ENCODE measurements at places on chromosomes 4 and X.

- no peaks in the 10 kb centered on the region for H3K4me1 ChIP-seq
- no peak for DNase-seq
- no peaks in the 10 kb centered on the region for H3K27me3 ChIP-seq
- no peaks in the 10 kb centered on the region for H3K36me3 ChIP-seq
- no peak overlapping the region for H3K27ac ChIP-seq
- no peak overlapping the region for H3K4me3 ChIP-seq
Measured at GRCh38 chr4:40874331-40874730, 124.6 kb downstream of the NSUN7 start.

DNA sequence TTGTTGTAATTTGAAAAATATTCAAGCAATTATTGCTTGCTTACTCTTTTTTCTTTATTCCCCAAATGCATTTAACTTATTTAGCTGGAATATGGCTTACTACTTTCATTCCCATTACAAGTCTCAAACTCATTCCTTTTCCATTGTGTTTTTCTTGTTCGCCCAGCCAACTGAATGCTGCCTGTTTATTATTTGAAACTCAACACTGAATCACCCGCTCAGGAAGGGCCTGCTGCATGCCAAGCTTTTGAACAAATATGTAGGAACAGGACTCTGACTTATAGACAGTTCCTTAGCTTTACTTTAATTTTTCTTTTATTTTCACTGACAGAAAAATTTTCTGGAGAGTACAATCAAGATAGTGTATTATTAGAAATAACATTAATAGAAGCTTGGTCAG is 12.9 kb downstream of the PCDH18 start:
- H3K4me3 ChIP-seq = no peak overlapping the region
- H3K27ac ChIP-seq = no peak overlapping the region
- no peaks in the 10 kb centered on the region for H3K27me3 ChIP-seq
- DNase-seq = no peak

- H3K4me3 ChIP-seq = no peak overlapping the region
- no peaks in the 10 kb centered on the region for H3K27me3 ChIP-seq
- H3K36me3 ChIP-seq = no peaks in the 10 kb centered on the region
Measured at GRCh38 chr4:186058253-186058979, 10.5 kb upstream of the TLR3 start.

GRCh38 chr4:144583658-144584057 is 62.3 kb upstream of the HHIP start:
- DNase-seq = no peak
- no peaks in the 10 kb centered on the region for H3K27me3 ChIP-seq
- no peaks in the 10 kb centered on the region for H3K36me3 ChIP-seq
- H3K4me1 ChIP-seq = no peaks in the 10 kb centered on the region
- no peak overlapping the region for H3K4me3 ChIP-seq
- H3K27ac ChIP-seq = no peak overlapping the region

DNA sequence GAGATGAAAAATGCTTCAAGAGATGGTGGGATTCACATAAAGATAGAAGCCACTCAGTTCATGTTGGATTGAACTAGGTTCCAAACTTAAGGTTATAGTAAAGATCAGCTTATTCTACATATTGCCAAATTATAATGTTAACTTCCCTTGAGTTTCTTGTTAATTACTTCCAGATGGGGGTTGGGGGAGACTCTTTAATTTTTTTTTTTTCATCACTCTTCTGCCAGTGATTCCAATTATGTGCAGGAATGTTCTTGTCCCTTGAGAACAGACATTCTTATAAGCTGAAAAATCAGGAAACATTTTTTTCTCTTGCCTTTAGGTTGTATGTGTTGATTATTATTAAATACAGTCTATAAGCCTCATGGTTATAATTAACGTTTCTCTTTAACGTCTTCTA is 30.0 kb downstream of the MND1 start:
- no peaks in the 10 kb centered on the region for H3K27me3 ChIP-seq
- H3K27ac ChIP-seq = no peak overlapping the region
- H3K4me1 ChIP-seq = no peaks in the 10 kb centered on the region
- no peak for DNase-seq
- no peak overlapping the region for H3K4me3 ChIP-seq
- H3K36me3 ChIP-seq = no peaks in the 10 kb centered on the region

GRCh38 chr4:110492522-110492921 is 16.6 kb downstream of the ENPEP start:
- H3K27me3 ChIP-seq = no peaks in the 10 kb centered on the region
- H3K27ac ChIP-seq = no peak overlapping the region
- H3K4me1 ChIP-seq = no peaks in the 10 kb centered on the region
- no peak overlapping the region for H3K4me3 ChIP-seq
- no peak for DNase-seq

DNA sequence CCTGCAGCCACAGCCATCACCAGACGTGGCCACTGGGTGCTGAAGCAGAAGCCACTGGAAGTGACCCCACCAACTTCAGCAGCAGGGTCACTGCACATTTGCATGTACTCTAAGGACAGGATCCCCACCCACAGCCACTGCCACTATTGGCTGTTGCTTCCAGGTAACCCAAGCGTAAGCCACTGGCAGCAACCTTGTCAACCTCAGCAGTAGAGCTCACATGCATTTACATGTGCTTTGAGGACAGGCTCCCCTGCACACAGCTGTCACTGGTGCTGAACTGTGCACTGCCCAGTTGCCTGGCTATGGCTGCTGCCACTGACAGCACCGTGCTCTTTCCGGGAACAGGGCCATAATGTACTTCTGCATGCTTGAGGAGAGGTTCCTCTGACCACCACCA is 332.4 kb upstream of the DMD start:
- no peaks in the 10 kb centered on the region for H3K27me3 ChIP-seq
- DNase-seq = no peak
- no peak overlapping the region for H3K4me3 ChIP-seq
